ENCODE measurements at places on chromosomes 1 and 21.

- DNase-seq: no peak
Observed at GRCh38 chr21:37047079-37047478, 25.8 kb downstream of the PIGP start.

DNA sequence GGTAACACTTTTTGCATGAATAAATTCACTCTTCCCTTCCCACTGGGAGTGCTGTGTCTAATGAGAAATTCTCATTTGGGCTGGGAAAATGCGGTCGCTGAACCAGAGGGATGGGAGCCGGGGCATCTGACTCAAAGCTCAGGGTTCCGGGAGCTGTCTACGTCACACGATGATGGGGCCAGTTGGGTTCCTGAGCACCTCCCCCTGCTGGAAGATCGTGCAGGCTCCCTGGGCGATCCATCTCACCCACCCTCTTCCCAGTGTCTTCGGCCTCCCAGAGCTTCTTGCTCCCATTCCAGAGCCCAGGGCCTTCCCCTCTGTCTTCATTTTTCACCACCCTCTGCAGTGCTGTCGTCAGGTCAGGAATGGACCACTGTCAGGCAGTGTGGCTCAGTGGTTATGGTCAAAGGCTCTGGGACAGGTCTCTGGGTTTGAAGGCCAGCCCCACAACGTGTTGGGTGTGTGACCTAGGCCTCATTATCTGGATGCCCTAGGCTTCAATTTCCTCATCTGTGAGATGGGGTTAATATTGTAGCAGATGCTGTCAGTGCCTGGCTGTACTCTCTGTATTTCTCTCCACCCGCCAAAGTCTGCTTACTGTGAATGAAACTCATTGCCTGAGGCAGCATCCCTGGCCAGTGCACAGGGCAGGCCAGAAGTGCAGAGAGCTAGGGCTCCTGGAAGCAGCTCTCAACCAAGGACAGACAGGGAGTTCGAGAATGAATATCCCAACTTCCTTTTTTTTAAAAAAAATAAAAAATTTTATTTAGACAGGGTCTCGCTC, 31.8 kb downstream of the IGSF21 start:
- DNase-seq: no peak

- no peak for DNase-seq
Observed at GRCh38 chr1:243217349-243217748, 37.7 kb downstream of the CEP170 start.

DNA sequence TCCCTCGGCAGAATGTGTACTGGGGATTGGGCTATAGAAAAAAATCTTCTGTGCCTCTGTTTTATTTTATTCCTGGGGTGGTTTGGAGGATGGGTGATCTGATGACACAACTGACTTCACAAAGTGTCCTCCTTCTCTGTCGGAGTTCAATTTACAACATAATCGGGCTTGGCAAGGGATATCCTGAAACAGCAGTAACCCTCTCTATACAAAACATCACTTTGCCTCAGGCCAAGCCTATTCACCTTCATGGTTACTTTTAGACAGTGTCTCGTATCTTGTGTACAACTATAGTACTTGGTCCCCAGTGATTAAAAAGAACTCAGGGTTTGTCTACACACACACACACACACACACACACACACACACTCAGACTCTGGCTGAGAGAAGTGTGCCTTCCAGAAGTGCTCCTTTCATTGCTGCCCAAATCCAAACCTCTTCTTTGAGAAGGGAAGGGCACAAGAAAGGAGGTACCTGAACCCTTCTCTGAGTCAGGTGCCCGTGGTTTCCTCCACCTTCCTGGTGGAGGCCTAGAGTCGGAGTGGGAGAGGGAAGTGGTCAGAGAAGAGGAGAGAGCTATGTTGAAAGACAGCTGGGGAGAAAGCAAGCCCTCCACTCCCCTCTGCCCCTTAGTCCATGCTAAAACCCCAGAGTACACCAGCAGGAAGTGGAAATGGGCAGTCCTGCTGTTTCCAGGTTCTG, 62.4 kb upstream of the POU2F1 start:
- DNase-seq: no peak

- no peak for DNase-seq
Observed at GRCh38 chr1:112788561-112788960, 73.4 kb upstream of the PPM1J start.

Data from stimulated activated CD4-positive, alpha-beta T cell treated with anti-CD3 and anti-CD28 coated beads, Interleukin-15, amount 100 ng/mL, for 24 hours (primary cell).